ENCODE measurements at places on chromosomes 11 and 22. TPM values are rescaled to one million over a fixed set of nuclear protein-coding genes. Genes with fewer than 3 reads are reported as not detected.

MYO7A gene
- 7.0 TPM for total RNA-seq

RASD2 gene
- 9.5 TPM for total RNA-seq

SMC1B gene
- total RNA-seq = not detected

LRRC32 gene
- 32.5 TPM for total RNA-seq

GGT5 gene
- total RNA-seq = 27.6 TPM

POTEH gene
- total RNA-seq = not detected

PHLDA2 gene
- 0.65 TPM for total RNA-seq

OR52I2 gene
- not detected for total RNA-seq

MS4A15 gene
- total RNA-seq = not detected

C22orf31 gene
- not detected for total RNA-seq

MYRF gene
- total RNA-seq = 0.30 TPM

PGA4 gene
- total RNA-seq = not detected

RTN3 gene
- total RNA-seq = 52.4 TPM

TRPM5 gene
- total RNA-seq = not detected

TSPO gene
- 136 TPM for total RNA-seq

KRTAP5-2 gene
- not detected for total RNA-seq

SOX10 gene
- total RNA-seq = 1.9 TPM

FDXACB1 gene
- 1.2 TPM for total RNA-seq

HSPB2 gene
- 43.7 TPM for total RNA-seq

SELENOH gene
- 72.9 TPM for total RNA-seq

SPON1 gene
- 5.0 TPM for total RNA-seq

PDGFD gene
- total RNA-seq = 9.0 TPM

MAP6 gene
- 5.2 TPM for total RNA-seq

CHST1 gene
- 3.2 TPM for total RNA-seq

TRIM49 gene
- not detected for total RNA-seq

MFRP gene
- total RNA-seq = not detected

FGF4 gene
- total RNA-seq = not detected

SAA1 gene
- total RNA-seq = 7.8 TPM

MRGPRX2 gene
- total RNA-seq = not detected

ROM1 gene
- total RNA-seq = 2.4 TPM

PTPN5 gene
- total RNA-seq = 0.27 TPM

CATSPER1 gene
- total RNA-seq = not detected

PNPLA2 gene
- total RNA-seq = 321 TPM

GPR83 gene
- total RNA-seq = 0.22 TPM

GDPD4 gene
- total RNA-seq = not detected

ART1 gene
- total RNA-seq = 1.7 TPM

NCAM1 gene
- total RNA-seq = 250 TPM

TEAD1 gene
- total RNA-seq = 126 TPM

FXYD2 gene
- total RNA-seq = 2.7 TPM

GSC2 gene
- total RNA-seq = not detected

LBHD1 gene
- 1.8 TPM for total RNA-seq

SPECC1L gene
- total RNA-seq = 45.7 TPM

TPBGL gene
- 0.16 TPM for total RNA-seq

MS4A12 gene
- not detected for total RNA-seq

GGTLC3 gene
- total RNA-seq = not detected

PDE3B gene
- total RNA-seq = 4.5 TPM

DBX1 gene
- total RNA-seq = not detected

SLC29A2 gene
- total RNA-seq = 16.8 TPM

SCT gene
- total RNA-seq = not detected

ACRV1 gene
- not detected for total RNA-seq

SCGB1A1 gene
- not detected for total RNA-seq

NXPE1 gene
- total RNA-seq = not detected

CABP4 gene
- total RNA-seq = 1.1 TPM

RASGRP2 gene
- total RNA-seq = 46.8 TPM

NAALAD2 gene
- 1.1 TPM for total RNA-seq

LDHAL6A gene
- not detected for total RNA-seq

OMP gene
- not detected for total RNA-seq

Measured in Right ventricle myocardium inferior (tissue), 1 donor.